ENCODE measurements at places on chromosomes 5 and 9.

DNA sequence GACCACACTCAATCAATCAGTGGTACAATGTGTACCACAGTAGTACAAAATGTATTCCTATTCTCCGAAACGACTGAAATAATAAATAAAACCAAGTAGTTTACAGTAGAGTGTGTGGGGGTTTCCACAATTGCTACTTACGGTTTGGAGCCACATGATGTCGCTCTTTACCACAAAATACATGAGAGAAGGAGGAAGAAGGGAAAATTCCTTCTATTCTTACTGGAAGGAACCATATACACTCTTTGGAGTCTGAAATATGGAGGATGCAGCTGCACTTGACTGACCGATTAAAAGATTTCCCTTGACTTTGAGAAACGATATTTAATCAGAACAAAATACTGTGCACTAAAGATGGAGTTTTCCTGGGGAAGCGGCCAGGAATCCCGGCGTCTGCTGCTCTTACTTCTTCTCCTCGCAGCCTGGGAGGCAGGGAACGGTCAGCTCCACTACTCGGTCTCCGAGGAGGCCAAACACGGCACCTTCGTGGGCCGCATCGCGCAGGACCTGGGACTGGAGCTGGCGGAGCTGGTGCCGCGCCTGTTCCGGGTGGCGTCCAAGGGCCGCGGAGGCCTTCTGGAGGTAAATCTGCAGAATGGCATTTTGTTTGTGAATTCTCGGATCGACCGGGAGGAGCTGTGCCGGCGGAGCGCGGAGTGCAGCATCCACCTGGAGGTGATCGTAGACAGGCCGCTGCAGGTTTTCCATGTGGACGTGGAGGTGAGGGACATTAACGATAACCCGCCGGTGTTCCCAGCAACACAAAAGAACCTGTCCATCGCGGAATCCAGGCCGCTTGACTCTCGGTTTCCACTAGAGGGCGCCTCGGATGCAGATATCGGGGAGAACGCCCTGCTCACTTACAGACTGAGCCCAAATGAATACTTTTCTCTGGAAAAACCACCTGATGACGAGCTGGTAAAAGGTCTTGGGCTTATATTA, at the start of gene PCDHA4:
PCDHA4 (plus strand) TSS at position 235 of the 942 bp plus-strand sequence.
- peak; percentile 15 for DNase-seq

GRCh38 chr9:137436761-137437600, 4.2 kb downstream of the ENTPD8 start:
- DNase-seq: no peak

DNA sequence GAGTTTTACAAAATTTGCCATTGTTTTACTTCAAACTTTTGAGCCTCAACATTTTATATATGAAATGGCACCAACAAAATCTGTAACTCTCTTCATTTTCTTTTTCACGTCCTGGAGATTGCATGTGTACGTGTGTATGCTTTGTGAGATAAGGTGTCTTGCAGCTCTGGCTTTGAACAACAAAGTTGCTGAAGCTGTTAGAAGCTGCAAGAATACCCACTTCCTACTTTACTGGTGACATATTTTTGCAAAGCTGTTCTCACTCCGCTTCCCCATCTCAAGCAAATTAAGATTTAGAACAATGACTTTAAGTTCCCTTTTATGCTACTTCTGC, 41.8 kb downstream of the FYB1 start:
- DNase-seq: no peak

- no peak for DNase-seq
Observed at GRCh38 chr9:37191403-37192089, 71.2 kb downstream of the ZCCHC7 start.

- peak; percentile 55 for DNase-seq
Observed at GRCh38 chr9:87667164-87667738, 58.7 kb upstream of the CTSL start.

DNA sequence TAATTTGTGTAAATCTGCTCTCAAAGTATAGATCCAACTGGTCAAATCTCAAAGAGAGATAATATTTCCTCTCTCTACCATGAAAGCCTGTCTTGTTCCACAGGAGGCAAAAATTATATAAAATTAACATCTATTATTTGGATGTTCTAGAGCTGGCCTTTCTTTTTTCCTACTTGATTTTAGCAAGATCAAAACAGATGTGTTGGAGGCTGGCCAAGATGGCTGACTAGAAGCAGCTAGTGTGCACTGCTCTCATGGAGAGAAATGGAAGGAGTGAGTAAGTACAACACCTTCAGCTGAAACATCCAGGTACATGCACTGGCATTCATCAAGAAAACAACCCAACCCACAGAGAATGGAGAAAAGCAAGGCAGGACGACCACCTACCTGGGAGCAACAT, 298.6 kb upstream of the SLC24A2 start:
- no peak for DNase-seq

DNA sequence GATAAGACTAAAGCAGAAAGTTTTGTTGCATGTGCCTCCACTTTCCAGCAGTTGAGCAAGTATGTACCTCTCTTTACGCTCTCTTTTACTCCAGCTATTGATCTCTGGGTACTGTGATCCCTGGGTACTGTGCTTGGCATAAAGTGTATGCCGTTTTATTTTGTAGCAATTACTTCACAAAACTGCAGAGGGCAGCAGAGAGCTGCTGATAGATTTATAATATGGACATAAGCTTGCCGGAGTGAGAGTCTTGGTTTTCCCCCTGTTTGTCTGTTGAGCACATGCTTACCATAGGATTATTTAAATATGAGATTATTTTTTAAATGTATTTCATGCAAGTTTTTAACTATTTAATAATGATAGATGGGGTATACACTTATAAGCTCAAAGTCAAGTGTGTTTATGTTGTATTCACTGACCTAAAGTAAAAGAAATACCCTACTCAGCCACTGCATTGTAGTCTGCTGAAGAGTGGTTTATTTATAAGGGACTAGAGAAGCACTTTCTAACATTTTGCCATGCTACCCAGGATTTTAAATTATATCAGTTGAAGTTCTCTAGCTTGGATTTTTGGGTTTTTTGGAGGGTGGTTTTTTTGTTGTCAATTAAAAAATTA, 13.0 kb downstream of the TTC1 start:
- DNase-seq: peak; percentile 89

DNA sequence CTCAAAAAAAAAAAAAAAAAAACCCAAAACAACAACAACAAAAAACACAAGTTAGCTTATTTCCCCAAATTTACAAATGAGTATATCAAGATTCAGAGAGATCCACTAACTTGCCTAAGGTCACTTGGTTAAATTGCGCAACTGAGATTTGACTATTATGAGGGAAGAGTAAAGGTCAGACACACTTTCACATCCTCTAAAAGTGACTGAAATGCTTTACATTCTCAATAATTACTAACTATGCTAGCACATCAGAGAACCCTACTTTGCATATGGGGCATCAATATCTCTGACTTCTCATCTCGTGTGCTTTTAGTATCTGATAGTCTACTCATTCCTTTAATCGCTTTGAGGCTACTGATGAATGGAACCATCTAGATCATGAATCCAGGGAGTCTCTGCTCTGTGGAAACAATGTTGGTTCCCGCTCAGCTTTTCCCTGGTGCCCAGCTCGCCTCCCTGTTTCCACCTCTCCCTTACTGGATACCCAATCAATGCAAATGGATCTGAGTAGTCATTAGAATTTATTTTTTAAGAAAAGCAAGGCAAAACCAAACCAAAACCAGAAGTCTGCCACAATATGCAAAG, 182.1 kb upstream of the TRIM32 start:
- peak; percentile 15 for DNase-seq

DNA sequence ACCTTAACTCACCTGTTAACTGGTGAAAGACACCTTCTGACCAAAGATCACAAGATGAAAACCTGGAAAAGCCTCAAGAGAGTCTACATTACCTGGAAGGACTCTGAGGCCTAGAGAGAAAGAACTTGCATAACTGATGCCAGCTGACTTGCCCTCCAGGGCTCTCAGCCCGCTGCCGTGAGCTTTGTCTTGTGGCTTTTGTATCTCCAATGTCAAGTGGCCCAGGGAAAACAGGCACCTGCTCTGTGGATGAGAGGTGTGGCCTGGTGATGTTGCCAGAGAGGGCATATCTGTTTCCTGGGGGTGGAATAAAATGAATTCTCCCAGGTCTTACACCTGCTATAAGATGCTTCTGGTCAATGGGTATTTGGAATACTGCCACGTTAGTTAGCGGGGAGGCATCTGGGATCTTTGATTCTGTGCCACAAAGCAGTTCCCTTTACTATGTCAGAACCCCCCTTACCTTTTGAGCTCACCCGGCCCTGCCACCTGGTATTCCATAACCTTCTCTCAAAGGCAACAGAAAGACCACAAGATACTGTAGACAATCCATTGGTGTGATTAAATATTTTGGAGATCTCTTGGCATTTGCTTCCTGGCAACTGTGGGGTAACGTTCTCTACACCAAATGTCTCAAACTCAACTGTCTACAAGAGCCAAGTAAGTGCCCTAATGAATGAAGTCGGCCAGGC, 54.9 kb upstream of the N4BP3 start:
- no peak for DNase-seq

GRCh38 chr5:3041001-3041400, 289.5 kb upstream of the IRX2 start:
- no peak for DNase-seq

DNA sequence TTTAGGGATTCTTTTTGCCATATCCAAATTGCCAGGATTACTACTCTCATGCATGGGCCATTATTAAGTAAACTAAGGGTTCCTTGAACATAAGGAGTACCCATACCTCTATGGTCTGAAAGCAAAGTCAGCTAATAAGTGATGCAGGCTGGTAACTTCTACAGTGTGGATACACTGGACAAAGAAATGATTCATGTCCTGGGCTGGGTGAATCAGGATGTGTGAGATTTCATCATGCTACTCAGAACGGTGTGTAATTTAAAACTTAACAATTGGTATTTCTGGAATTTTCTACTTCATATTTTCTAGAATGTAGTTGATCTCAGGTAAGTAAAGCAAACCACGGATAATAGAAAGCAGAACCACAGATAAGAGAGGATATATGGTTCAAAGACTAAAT, 428.8 kb downstream of the CHSY3 start:
- DNase-seq: no peak

GRCh38 chr9:101706261-101706798, 32.1 kb downstream of the GRIN3A start:
- peak; percentile 6 for DNase-seq

DNA sequence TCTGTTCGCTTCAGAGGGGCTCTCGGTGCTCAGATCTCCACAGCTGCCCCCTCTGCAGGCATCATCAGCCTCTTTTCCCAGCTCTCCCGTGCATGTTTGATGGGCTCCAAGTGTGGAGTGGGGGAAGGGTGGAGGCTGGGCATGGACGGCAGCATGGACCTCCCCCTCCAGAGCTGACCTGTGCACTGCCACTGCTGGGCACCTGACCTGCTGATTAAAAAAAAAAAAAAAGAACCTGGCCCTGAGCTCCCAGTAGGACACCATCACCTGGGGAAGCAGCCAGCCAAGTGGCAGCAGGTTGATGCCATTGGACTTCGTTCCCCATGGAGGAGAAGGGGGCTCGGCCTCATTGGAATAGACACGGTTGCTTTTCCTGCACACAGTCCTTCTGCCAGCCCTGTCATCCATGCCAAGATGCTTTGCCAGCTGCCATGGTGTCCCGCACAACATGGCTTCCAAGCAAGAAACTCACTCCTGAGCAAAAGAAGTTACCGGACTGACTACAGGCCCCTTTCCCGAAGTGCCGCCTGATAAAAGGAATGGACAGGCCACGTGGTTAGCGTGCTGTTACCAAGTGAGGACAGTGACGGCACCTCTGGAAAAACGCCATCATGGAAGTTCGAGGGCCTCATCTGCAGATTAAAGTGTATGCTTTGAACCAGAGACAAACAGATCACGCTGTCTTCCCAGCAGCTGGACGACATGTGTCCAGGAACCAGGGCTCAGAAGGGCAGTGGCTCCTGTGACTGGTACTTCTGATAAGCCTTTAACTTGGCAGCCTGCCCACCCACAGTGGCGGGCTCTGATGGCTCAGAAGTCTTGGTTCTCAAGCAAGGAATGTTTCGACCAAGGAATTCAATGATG, 14.7 kb upstream of the BRD3OS start:
- no peak for DNase-seq

GRCh38 chr5:173012882-173013281, 29.3 kb downstream of the ATP6V0E1 start:
- no peak for DNase-seq

- peak; percentile 43 for DNase-seq
Observed at GRCh38 chr9:131366761-131367401, 27.0 kb upstream of the PRRC2B start.

DNA sequence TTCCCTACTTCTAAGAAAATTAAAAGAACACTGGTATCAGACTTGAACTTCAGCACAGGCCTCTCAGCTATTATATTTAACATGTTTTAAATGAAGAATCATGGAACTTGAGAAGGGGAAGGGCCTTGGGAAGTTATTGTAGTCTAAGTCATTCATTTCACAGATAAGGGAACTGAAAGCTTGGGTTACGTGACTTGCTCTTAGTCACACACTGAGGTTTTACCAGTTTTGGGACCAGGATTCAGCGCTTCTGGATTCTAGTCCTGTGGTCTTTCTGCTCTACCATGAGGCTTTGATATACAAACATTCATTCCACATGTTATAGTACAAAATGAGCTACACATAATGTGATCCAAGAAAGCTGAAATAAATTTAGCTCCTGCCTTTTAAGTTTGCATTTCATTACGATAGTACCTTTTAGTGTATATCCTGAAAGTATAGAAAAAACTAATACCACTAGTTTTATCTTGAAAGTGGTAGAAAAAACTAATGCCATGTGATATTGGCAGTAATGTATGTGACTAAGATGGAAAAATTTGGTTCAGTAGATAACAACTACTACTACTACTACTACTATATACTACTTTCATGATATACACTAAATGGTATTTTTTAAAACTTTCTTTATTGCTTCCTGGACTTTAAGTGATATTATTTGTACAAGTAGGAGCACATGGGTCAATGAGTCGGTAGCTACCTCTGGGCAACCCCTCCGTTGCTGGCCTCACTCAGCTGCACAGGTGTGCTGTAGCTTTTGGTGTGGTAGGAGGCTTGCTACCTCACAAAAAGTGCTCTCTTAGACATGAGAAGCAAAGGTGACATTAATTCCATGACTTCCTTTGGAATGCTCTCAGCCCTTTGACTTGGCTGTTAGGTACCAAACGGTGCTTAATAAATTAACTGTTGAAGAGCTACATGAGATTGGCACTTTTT, 40.7 kb downstream of the F2RL2 start:
- peak; percentile 3 for DNase-seq

DNA sequence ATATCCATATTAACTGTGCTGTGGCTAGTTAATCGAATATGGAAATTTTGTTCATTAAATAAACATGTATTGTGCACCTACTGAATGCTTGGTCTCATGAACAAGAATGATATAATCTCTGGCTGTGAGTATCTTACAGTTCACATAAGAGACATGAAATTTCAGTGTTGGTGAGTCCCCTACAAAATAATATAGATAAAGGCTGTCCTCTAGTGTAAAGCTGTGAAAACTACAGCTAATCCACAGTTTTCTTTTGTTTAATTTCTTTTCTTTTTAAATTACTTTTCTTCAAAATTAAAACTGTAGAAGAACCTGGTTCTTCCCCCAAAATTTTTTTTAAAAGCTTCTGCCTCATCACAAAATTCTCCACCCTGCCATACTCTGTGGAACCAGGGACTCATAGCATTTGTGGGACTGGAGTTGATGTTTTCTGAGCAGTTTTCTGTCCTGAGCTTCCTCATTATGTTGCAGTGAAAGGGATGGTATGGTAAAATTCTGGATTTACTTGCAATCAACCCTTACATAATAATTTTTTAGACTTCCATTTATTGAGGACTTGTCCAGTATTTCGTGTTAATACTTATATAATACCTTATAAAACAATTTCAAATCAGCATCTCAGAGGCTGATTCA, 135.0 kb downstream of the STK32A start:
- DNase-seq: peak; percentile 16

Data from NAMALWA (cell line).